ENCODE measurements at places on chromosomes 2 and 18. TPM values are rescaled to one million over a fixed set of nuclear protein-coding genes. Genes with fewer than 3 reads are reported as not detected.
A peak's percentile ranks its signal among the peaks of the same experiment; 100 is the strongest.

DNA sequence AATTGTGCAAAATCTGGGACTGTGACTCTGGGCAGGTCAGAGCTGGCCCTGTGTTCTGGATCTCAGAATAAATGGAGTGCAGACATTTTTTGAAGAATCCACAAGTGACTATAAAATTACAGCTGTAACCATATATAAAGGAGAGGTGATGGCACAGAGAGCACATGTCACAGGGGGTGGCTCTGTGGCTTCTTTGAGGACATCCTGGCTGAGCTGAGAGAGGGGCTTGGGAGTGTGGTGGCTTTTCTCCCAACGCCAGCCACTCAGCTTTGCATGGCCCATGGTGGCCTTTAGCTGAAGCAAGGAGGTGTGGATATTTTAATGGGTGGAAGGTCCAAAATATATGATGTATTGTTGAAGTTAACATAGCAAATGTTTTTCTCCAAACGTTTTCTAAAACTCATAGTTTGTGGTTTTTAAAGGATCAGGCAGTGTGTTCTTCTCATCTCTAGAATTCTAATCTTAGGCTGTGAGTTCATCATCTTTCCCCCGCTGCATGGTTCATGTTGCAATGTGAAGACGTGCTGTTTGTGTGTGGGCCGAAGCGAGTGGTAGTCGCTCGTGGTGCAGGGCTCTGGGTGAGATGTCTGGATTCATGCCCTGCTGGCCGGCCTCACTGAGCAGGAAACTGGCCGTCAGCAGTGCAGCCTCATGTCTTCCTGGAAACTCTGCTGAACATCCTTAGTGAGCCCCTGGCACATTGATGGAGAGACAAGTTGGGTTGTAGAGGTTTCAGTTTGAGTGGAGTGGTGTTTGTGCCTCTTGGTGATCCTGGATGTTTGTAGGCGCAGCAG, 109.9 kb downstream of the ZNF236 start:
- DNase-seq: no peak

DNA sequence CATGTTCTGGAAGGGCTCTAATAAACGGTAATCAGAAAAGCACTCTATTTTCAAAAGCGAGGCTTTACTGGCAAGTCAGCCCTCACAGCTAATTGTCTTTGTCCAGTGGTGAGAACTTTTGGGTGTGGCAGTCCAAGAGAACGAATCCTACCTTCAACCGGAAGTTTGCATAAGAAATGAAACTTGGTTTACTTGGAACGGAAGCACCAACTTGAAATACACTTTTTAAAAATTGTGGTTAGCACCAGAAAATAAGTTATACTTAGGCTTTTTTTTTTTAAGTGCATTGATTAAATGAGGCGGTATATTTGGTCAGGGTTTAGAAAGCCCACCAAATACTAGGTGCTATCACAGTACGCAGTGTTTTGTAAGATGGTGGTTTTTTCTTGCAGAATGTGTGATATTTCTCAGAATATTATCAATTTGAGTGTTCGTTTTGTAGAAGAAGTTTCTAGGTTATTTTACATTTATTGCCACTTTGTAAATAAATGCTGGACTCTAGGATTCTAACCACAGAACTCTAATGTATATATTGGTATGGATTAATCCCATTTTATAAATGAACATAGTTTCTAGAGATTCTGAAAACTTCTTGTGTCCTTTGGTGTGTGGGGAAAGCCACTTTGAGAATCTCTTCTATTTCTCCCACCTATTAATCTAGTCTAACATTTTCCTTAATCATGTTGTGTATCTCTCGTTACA, 1.2 kb downstream of the MYL12A start:
- DNase-seq: no peak

DNA sequence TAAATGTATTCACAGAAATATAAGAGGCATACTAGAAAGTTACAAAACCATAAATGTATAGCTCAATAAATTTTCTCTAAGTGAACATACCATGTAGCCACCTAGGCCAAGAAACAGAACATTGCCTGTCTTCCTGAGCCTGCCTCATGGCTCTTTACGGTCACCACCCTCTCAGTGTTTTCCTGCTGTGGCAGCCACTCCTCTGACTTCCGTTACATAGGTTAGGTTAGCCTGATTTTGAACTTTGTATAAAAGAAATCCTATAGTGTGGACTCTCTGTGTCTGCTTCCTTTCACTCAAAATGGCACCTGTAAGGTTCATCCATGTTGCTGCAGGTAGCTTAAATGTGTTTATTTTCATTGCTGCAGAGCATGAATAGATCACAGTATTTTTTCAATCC, 11.6 kb upstream of the ST3GAL5 start:
- no peak for DNase-seq

DNA sequence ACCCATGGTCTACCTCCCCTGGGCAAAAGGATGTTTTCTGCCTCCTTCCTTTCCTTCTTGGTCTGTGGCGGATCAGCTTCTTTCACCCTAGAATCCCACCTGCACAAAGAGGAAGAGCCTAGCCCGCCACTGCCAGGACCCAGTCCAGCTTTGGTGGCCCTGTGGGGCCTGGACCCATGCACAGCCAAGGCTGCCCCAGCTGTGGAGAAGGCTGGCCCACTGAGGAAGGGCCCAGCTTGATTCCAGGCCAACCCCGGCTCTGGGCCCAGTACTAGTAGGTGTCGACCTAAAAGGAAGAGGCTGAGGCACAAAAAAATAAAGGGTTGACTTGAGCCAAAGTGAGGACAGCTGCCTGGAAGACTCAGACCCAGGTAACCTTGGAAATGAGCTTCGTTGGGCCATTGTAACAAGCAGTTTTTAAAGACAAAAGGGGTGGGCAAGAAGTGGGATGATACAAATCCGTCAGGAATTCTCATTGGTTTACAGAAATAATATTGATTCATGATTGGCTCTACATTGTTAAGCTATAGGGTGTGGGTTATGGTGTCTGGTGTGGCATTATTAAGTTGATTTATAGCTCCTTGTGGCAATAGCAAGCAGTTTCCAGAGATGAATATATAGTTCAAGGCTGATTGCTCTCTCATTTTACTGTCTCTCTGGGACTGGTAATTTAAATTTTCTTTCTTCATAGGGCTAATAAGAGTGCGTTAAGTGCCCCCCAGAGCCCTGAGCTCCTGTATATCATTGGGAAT, 29.8 kb upstream of the MAL start:
- DNase-seq: no peak

GRCh38 chr2:200962811-200963123, 693 bp downstream of the ORC2 start:
- no peak for DNase-seq

DNA sequence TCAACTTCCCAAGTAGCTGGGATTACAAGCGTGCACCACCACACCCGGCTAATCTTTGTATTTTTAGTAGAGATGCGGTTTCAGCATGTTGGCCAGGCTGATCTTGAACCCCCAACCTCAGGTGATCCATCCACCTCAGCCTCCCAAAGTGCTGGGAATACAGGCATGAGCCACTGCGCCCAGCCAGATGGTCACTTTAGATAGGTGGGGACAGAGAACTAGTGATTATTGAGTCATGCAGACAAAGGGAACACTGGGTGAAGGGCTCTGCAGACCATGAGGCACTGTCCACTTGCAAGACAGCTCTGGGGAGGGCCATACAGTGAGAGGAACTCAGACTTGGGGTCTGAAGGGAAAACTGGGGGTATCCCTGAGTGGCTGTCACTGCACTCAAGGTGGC, 58.4 kb upstream of the POMC start:
- DNase-seq: no peak

DNA sequence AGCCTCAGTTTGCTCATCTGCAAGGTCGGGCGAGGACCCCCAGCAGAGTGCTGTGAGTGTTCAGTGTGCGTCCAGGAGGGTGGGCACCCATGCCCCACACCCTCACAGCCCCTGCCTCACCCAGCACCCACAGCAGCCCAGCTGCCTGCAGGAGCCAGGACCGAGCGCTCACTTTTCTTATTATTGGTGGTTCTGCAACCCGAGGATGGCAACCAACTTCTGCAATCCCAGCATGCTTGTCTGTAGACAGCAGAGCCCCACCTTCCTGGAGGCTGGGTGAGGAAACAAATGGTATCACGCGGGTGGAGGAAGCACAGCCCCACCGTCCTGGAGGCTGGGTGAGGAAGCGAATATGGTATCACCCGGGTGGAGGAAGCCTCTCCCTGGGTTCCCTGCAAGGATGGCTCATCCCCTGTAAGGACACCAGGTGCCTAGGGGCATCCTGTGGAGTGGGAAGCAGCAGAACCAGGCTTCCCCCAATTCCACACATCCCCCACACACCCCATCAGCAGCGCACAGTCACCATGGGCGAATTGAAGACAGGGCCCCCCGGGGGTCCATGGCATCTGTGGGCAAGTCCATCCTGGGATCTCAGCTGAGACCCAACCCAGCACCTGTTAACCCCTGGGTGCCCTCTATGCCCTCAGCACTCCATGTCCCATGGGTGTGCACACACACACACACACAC, 220.5 kb upstream of the RAB6C start:
- no peak for DNase-seq

GRCh38 chr2:64861452-64862397, 127.5 kb upstream of the SLC1A4 start:
- no peak for DNase-seq

GRCh38 chr2:86706220-86706619, 13.9 kb upstream of the RMND5A start:
- DNase-seq: no peak

GRCh38 chr18:76803814-76804213, 18.5 kb upstream of the ZNF236 start:
- DNase-seq: peak; percentile 64

DNA sequence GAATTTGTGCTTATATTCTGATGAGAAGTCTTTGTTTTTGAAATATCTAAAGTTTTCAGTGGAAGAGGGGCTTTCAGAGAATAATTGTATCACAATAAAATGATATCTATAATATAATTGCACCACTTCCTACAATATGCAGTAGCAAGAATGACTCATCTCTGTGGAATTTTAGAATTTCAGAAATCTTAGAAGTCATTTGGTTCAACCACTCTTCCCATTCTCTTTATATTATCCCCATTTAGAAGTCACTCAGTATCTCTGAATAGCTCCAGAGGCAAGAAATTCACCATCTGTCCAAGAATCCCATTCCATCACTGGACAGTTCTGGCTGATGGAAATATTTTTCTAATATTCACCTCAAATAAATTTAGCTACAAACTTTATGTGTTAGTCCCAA, 59.3 kb upstream of the CCDC68 start:
- no peak for DNase-seq

SPEG gene
- 11.3 TPM for total RNA-seq

UGT1A5 gene
- not detected for total RNA-seq

DNA sequence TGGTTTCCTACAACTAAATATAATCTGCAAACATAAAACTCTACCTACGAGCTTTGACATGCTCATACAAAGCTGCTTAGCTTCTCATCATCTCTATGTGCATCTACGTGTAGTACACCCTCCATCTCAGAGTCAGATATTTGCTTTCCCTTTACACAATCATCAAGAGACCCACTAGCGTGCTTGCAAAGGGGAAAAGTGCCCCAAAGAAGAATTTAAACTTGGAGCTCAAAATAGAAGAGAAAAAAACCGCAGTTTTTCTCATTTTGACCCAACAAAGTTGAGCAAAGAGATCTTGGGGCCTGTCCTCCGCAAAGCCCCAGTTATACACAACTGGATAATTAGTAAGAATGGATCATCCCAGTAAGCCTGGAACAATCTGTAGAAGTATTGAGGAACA, 104.1 kb downstream of the PAX3 start:
- no peak for DNase-seq

DNA sequence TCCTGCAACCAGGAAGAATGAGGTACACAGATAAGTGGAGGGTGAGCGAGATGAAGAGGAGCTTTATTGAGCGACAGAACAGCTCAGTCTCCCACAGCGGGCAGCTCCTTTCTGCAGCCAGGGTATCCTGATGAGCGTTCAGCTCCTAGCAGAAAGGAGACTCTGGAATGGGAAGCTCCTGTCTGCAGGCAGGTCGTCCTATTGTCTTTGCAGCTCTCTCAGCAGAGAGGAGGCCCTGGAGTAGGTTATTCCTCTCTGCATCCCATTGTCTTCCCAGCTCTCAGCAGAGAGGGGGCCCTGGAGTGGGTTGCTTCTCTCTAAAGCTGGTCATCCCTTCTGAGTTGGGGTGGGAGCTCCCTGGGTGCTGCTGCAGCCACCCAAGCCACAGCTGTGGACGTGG, 41.2 kb downstream of the TAF1B start:
- DNase-seq: no peak

- no peak for DNase-seq
These were observed 1.1 kb downstream of the SH3RF3 start for GRCh38 chr2:109129921-109130722.

GRCh38 chr2:53907582-53907981, 47.8 kb upstream of the GPR75 start:
- DNase-seq: no peak

- no peak for DNase-seq
These were observed 240.3 kb upstream of the CELF4 start for GRCh38 chr18:37805773-37806404.

GRCh38 chr2:120531365-120531764, 185.4 kb downstream of the INHBB start:
- DNase-seq: no peak

AQP12A gene
- total RNA-seq: not detected

MROH2A gene
- not detected for total RNA-seq

DNA sequence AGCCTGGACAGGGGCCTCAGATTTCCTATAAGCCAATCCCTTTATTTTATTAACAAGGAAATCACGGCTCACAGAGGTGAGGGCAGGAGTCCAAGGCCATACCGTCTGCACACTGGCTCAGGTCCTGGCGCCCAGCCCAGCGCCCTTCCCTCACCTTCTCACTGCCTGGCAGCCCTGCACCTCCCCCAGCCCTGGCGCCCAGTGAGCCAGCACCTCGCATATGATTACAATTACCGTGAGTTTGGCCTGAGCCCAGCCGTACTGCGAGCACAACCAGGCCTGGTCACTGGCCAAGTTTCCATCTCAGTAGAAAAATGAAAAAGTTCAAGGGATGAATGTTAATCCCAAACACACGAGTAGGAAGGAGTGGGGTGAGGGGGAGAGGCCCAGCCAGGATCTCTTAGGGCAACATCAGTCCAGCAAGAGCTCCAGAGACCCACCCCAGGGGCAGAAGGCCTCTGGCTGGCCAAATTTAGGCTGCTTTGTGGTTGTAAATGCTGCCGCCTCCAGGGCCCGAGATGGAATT, 68.4 kb downstream of the MCFD2 start:
- DNase-seq: peak; percentile 86

- no peak for DNase-seq
These were observed 193.7 kb downstream of the DNER start for GRCh38 chr2:229520691-229521096.

Measured in cerebellum (tissue), 4 donors.